ENCODE measurements at places on chromosomes 7 and 10.

GRCh38 chr7:149007146-149007545 lies 21.2 kb downstream of the PDIA4 start:
- no peak for DNase-seq

DNA sequence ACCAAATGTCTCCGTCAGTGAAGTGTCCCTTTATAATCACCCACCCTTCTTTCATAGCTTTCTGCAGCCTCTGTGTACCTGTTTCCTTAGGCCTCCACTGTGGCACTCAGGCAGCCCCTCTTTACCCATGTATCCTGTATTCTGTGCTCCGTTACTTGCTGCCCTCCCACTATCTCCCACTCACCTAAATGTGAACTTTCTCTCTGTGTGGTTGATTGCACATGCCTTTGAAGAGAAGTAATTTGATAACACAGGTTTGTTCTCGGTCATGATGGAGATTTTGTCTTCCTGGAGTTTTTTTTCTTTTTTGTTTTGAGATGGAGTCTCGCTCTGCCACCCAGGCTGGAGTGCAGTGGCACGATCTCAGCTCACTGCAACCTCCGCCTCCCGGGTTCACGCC lies 61.5 kb downstream of the REEP3 start:
- no peak for DNase-seq

DNA sequence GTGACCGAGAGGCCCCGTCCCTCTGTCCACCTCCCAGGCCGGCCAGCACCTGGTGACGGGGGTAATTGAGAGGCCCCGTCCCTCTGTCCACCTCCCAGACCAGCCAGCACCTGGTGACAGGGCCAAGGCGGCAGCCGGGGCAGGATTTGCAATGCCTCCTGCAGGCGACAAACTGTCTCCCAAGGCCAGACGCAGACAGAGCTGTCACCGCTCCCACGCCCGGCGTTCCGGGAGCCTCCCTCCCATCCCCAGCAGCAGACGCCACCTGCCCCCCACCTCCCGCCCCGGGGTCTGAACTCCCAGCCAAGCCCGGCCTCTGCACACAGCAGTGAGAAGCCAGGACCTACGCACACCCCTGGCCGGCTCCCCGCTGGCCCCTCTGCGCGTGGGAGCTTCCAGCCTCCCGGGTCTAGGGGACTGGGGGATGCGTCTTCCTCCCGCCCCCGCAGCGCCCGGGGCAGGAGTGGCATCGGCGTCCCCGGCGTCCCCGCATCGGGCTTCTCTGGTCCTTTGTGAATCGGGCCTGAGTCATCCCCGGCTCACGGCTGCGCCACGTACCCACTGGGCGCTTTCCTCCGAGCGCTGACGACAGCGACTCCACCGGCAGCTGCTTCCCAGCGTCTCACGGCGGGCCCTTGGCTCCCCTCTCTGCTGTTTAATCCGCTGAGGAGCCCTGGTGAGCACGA lies 95.1 kb upstream of the DIP2C start:
- peak; percentile 38 for DNase-seq

GRCh38 chr10:124802313-124802675 lies 675 bp downstream of the ABRAXAS2 start:
- no peak for DNase-seq

DNA sequence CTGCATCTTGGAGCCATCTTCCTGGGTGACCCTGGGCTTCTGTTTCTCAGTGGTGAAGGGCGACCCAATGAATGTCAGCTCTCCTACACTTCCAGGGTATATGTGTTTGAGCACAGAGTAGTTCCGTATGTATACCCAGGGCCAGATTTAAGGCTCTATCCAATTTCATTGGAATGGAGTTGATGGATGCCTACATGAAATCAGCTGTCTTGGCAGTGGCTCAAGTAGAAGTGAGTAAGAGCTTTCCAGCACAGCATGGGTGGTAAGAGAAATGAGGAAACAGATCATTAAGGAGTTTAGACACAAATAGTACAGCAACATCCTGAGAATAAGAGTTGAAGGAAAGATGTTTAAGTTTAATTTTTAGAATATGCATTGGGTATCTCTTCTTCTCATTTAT lies 433.0 kb downstream of the PAXIP1 start:
- DNase-seq: no peak

DNA sequence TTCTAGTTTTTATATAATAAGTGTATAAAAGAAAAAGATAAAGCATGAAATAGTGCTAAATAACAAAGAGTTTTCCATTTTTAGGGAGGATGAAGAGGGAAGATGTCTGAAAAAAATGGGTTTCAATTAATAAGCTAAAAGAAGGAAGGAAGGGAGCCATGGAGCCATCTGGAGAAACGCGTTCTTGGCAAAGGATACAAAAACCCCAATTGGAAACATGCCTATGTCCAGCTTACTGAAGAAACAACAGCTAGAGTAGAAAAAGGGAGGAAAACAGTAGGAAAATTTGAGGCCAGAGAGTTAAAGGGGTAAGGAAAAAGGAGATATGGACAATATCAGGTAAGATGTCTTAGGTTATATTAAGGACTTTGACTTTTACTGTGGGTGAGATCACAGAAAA lies 416.2 kb upstream of the GHITM start:
- DNase-seq: no peak

DNA sequence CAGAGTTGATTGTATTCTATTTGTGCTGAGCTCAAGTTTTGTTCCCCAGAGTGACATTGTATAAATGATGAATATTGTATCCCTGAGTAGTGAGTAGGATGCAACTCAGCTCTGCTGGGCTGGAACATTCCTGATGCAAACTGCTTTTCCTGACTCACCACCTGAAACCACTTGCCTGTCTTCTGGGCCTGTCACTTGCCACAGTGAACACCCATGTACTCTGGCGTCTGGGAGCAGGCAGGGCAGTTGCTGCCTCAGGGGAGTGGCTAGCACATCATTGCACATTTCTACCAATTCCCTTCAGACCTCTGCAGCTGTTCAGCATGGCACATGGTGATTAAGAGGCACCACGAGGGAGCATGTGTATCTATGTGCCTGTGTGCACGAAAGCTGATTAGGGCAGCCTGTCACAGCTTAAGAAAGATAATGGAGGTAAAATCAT lies 157.3 kb downstream of the SND1 start:
- no peak for DNase-seq

DNA sequence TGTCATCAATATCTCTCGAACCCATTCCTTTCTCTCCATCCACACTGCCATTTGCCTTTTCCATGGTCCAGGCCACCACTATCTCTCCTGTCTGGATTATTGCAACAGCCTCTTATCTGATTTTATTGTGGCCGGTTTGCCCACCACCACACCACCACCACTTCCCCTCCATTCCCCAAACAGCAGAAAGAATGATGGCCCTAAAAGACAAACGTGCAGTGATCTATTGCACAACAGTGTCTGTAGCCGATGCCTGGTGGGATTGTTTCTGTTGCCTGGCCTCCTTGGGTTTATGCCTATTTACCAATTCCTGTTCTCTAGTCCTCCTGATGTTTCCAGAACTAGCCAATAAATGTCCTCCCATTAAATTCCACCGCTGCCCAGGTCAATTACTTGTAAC lies 10.2 kb upstream of the ST8SIA6 start:
- DNase-seq: no peak

DNA sequence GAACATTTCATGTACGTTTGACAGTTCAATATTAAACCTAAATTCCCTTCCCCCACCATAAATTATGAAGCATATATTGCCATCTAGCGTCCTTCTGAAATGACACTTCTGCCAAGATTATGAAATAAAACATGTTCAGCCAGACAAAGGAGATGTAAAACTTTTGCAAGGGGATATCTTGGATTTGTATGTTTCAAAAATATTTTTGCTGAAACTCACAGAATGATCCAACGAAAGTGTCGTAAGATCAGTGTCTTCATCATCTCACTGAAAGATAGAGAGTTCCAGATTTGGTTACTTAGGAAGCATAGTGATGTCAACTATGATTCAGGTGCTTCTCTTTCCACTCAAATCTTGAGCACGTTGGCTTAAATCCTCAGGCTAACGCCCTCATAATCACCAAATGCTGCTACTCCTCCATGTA lies 904.3 kb downstream of the XPNPEP1 start:
- DNase-seq: no peak

GRCh38 chr7:70884809-70885208 lies 247.1 kb upstream of the GALNT17 start:
- no peak for DNase-seq

- no peak for DNase-seq
These were observed 46.8 kb downstream of the TBXAS1 start for GRCh38 chr7:139875821-139876241.

GRCh38 chr7:95736635-95737034 lies 35.7 kb upstream of the DYNC1I1 start:
- no peak for DNase-seq

DNA sequence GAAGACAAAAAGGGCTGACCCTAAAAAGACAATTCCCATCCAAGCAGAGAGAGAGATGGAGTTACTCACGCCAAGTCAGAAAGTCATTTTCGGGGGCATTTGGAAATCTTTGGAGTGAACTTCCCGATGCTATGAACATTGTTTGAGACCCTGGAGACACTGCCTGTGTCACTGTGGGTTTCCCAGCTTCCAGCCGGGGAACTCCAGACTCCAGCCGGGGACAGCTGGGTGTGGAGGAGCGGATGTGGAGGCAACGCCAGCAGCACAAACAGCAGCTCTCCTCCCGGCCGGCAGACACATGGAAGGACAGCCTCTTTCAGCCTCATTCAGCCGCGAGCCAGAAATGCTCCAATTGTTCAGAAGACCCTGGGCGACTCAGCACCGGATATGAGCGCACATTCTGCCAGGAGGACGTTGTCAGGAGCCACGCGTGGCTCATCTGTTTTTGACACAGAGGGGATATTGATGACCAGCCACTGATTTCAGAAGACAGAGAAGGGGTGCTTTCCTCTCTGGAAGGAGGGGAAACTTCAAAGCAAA lies 97.6 kb downstream of the PRPF18 start:
- DNase-seq: no peak

GRCh38 chr7:151271699-151272355 lies 23.3 kb upstream of the SMARCD3 start:
- DNase-seq: no peak

- no peak for DNase-seq
These were observed 52.6 kb downstream of the LRRC72 start for GRCh38 chr7:16579216-16579615.

All from NCI-H345 (cell line).